Smooth muscle cell of trachea (primary cell): ENCODE measurements at places on chromosomes 2 and 18. TPM values are rescaled to one million over a fixed set of nuclear protein-coding genes. Genes with fewer than 3 reads are reported as not detected.

The GRB14 gene
- 0.29 and 0.83 TPM in 2 replicates for total RNA-seq

The CCDC68 gene
- total RNA-seq = 2.6 and 4.6 TPM in 2 replicates

The CCDC178 gene
- 0.29 and 0.33 TPM in 2 replicates for total RNA-seq

The PEX13 gene
- 26.0 and 32.4 TPM in 2 replicates for total RNA-seq

The TET3 gene
- total RNA-seq = 3.1 and 4.1 TPM in 2 replicates

The LYG2 gene
- not detected in 2 replicates for total RNA-seq

The PCARE gene
- not detected in 2 replicates for total RNA-seq

The RNF125 gene
- total RNA-seq = 1.2 and 1.5 TPM in 2 replicates

The COL4A3 gene
- 0.17 and 0.29 TPM in 2 replicates for total RNA-seq

The CENPA gene
- total RNA-seq = 0.99 and 21.4 TPM in 2 replicates

The RAX gene
- not detected in 2 replicates for total RNA-seq

The MC5R gene
- not detected in 2 replicates for total RNA-seq

The IL1R1 gene
- 105 and 154 TPM in 2 replicates for total RNA-seq

The ATL2 gene
- total RNA-seq = 47.6 and 64.6 TPM in 2 replicates

The GRP gene
- total RNA-seq = not detected in 2 replicates

The SLC19A3 gene
- 0.17 and 0.29 TPM in 2 replicates for total RNA-seq

The EPC2 gene
- 15.7 and 21.2 TPM in 2 replicates for total RNA-seq

The SKA1 gene
- total RNA-seq = 1.5 and 15.6 TPM in 2 replicates

The GAL3ST2 gene
- total RNA-seq = 0.15 TPM in 1 of 2 replicates, not detected in the other

The TPRKB gene
- 8.1 and 41.6 TPM in 2 replicates for total RNA-seq

The MYCN gene
- total RNA-seq = not detected in 2 replicates

The LBX2 gene
- 3.1 and 6.3 TPM in 2 replicates for total RNA-seq

The PTH2R gene
- not detected in 2 replicates for total RNA-seq

The CNDP1 gene
- not detected in 2 replicates for total RNA-seq

The ALPI gene
- not detected in 2 replicates for total RNA-seq

The THAP4 gene
- 34.6 and 54.3 TPM in 2 replicates for total RNA-seq

The CCDC141 gene
- total RNA-seq = under 0.01 and 0.29 TPM in 2 replicates

The IL1RL2 gene
- 0.73 and 2.3 TPM in 2 replicates for total RNA-seq

The SESTD1 gene
- 27.8 and 45.4 TPM in 2 replicates for total RNA-seq

The ZNF516 gene
- 29.1 and 56.4 TPM in 2 replicates for total RNA-seq

The ARL4C gene
- 25.3 and 74.6 TPM in 2 replicates for total RNA-seq

The SPATA3 gene
- not detected in 2 replicates for total RNA-seq

The PARD6G gene
- total RNA-seq = 0.73 and 5.8 TPM in 2 replicates
